Stimulated activated CD4-positive, alpha-beta T cell treated with anti-CD3 and anti-CD28 coated beads, TNF-alpha, amount 100 ng/mL, for 48 hours (primary cell): ENCODE measurements at places on chromosomes 3 and 15.

DNA sequence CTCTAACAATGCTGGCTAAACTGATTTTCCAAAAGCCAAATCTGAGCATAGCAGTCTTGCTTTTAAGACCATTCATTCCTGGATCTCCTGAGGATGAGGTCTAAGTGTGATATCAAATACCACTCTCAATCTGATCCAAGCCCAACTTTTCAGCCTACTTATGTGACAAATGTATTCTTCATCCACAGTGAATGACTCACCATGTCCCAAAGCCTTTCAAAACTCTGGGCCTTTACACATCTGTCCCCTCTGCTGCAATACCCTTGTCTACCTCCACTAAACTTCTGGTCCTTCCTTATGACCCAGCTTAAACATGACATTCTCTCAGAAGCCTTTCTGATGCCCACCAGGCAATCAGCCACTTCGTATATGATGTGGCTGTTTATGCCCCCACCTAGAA lies 4.6 kb downstream of the ANAPC13 start:
- no peak for DNase-seq

DNA sequence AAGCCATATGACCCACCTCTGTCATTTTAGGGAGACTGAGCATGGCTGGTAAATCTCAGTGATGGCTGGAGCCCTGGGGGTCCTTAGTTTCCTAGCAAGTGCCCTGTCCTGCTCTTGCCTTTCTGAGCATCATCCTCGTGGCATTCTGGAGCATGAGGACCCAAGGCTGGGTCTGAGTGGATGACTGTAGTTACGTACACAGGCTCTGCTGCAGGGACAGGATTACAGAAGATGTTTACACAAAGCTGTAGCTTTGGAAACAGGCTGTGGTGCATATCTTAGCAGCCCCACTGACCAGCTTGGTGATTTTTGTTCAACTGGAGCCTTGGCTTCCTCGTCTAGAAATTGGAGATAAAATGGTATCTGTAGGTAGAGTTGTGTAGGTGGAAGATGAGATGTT lies 272.9 kb upstream of the CTDSPL start:
- DNase-seq = no peak

DNA sequence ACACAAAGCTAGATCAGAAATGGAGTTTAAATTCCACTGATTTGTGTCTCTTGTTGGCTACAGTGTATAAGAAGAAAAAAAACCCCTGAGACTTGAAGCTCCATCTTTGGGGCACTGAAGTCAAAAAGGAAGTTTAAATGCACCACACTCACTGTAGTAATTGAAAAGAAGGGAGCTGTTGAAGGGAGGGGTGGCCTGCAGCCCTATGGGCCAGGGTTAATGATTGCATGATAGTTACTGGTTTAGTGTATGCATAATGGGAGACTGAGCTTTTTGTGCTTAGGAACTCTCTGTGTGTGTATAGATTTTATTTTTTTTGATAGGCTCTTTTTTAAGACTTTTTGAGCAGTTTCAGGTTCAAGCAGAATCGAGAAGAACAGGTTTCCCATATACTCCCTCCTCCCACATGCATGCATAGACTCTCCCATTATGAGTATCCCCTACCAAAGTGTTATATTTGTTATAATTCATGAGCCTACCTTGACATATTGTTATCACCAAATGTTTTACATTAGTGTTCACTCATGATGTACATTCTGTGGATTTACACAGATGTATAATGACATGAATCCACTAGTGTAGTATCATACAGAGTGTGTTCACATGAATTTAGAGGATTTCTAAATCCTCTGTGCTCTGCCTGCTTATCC lies 88.2 kb downstream of the TNFAIP8L3 start:
- no peak for DNase-seq

- no peak for DNase-seq
Measured at GRCh38 chr15:65245096-65245856, 34.0 kb upstream of the CILP start.

GRCh38 chr3:126567696-126568438 lies 9.1 kb upstream of the C3orf22 start:
- DNase-seq = no peak

DNA sequence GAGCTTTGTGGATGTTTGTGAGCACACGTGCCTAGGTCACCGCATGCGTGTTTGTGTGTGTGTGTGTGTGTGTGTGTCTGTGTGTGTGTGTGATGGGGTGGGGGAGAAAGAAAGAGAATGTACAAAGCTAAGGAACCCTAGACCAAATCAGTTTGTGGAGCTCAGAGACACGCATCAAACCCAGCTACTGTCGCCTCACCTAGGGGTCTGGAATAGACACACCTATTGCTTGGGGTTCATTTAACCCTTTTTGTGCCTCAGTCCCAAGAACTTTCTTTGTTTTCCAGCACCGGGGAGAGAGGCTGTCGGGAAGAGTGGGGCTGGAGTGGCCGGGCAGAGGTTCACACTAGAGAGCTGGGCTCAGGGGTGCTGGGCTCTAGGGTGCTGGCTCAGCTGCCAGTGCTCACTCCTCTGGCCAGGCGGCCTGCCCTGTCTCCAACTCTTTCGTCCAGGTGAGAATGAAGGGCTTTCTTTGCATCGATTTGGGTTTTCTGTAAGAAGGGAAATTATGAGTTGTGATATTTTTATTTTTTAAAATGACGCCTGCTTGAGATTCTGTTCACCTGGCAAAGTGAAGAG lies 221.6 kb downstream of the MEIS2 start:
- DNase-seq = no peak

GRCh38 chr3:195445885-195446284 lies 3.1 kb upstream of the ACAP2 start:
- DNase-seq = no peak

DNA sequence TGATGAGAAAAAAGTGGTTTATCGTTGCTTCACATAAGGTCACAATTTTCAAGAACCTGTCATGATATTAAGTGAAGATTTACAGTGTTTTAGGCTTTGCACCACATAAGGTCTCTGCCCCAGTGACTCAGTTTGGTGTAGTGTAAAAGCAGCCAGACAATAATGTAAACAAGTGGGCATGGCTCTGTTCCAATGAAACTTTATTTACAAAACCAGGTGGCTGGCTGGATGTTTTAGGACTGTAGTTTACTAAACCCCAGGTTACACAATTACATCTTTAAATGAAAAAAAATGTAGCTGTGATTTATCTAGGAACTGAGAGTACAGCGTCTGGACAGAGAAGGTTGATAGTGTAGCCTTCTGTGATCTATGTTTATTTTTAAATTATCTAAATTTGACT lies 9.7 kb upstream of the FBXL22 start:
- no peak for DNase-seq

DNA sequence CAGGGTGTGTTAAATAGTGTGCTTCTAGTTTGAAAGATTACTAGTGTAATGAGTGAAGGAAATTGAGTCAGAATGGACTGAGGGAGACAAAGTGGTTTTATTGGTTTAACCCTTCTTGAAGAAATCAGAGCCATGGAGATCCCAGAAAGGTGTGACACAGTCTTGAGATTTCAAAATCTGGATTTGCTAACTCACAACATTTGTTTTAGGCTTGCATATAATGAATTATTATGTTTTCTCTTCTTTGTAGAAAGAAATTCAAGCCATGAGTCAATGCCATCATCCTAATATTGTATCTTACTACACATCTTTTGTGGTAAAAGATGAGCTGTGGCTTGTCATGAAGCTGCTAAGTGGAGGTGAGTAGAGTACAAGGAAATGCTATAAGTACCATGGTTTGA lies 25.1 kb downstream of the OXSR1 start:
- DNase-seq = no peak

- no peak for DNase-seq
Measured at GRCh38 chr3:169945313-169945712, 21.3 kb upstream of the SEC62 start.

DNA sequence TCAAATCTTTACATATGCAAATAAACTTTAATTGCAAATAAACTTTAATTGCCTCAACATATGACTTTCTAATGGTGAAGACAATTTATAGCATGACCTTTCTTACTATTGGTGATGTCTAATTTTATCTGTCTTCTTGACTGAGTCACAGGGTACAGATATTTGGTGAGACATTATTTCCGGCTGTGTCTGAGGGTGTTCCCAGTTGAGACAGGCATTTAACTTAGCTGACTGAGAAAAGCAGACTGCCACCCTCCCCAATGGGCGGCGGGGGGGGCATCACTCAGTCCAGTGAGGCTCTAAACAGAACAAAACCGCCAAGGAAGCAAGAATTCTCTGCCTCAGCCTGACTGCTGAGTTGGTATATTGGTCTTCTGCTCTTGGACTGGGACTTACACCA lies 160.0 kb downstream of the TBL1XR1 start:
- no peak for DNase-seq

DNA sequence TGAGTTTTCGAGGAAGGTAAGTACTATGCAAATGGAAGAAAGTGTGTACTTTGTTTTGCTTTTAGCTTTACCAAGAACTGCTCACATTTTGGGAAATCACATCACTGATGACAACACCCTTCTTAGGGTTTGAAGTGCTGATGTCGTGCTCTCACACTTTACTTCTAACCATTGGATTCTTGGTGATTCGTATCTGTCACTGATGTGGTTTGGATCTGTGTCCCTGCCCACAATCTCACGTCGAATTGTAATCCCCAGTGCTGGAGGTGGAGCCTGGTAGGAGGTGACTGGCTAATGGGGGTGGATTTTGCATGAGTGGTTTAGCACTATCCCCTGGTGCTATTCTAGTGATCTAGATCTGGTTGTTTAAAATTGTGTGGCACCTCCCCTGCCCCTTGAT lies 75.4 kb upstream of the RGMA start:
- no peak for DNase-seq

DNA sequence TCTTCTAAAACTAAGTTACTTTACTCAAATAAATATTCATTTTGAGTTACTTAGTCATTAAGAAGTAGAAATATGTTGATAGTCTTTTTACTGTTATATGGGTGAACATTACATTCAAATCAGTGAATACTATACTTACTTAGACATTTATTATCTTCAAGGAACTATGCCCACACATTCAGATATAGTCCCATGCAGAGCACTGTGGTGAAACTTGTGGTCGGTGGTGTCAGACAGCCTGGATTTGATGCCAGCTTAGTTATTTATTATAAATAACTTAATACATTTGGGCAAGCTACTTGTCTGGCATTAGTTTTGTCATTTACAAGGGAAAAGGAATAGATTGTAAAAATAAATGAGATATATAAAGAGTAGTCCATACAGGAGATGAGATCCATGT lies 149.5 kb downstream of the RAP2B start:
- DNase-seq = no peak

- DNase-seq = no peak
Measured at GRCh38 chr3:186057594-186057993, 51.3 kb downstream of the ETV5 start.

DNA sequence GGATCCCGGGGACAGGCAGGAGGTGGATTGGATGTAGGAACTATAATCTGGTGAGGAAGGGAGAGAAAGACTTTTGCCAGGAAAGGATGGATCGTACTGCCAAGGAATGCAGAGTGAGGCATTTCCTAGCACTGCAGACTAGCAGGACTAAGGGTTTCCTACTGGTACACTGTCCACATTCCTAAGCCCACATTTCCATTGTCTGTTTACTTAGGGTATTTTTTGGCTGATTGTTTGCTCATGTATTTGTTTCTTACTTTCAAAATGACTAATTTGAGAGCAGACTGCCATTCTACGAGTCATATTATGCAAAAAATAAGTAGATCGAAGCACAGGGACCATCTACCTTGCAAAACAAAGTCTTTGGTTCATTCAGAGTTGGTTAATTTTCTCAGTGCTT lies 1029.5 kb upstream of the NR2F2 start:
- no peak for DNase-seq

- DNase-seq = no peak
Measured at GRCh38 chr3:173970281-173970680, 572.7 kb downstream of the NLGN1 start.

- no peak for DNase-seq
Measured at GRCh38 chr3:4078903-4079302, 224.3 kb upstream of the SETMAR start.

GRCh38 chr3:122957707-122958689 lies 69.6 kb downstream of the SEMA5B start:
- DNase-seq = no peak

- no peak for DNase-seq
Measured at GRCh38 chr3:183148056-183148455, 14.5 kb downstream of the LAMP3 start.
